ENCODE measurements at places on chromosomes 3 and 15. TPM values are rescaled to one million over a fixed set of nuclear protein-coding genes. Genes with fewer than 3 reads are reported as not detected.

GRCh38 chr3:108780235-108780634 lies 23.0 kb upstream of the RETNLB start:
- no peak for DNase-seq
- no peaks in the 10 kb centered on the region for H3K4me1 ChIP-seq
- H3K36me3 ChIP-seq = no peaks in the 10 kb centered on the region
- no peak overlapping the region for H3K4me3 ChIP-seq

GRCh38 chr3:126316031-126316461 lies 41.2 kb downstream of the KLF15 start:
- no peaks in the 10 kb centered on the region for H3K4me1 ChIP-seq
- no peak for DNase-seq
- H3K36me3 ChIP-seq = no peaks in the 10 kb centered on the region
- H3K4me3 ChIP-seq = no peak overlapping the region

DNA sequence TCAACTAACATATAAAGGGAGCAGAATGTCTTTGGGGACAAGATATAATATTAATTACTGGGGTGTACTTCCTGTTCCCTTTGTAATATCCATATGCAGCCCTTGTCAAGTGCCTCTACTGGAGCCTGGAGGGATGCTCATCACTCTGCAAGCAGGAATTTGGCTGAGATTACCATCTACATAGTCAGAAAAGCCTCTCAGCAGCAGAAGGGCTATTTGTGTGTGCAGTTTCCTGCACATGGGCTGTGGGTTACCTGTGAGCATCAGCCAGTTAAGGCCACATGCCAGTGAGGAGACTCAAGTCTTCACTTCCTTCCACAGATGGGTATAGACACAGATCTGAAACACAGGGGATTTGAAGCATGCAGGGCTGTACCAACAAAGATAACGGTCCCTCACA lies 278.1 kb upstream of the PLSCR5 start:
- no peaks in the 10 kb centered on the region for H3K36me3 ChIP-seq
- no peaks in the 10 kb centered on the region for H3K27me3 ChIP-seq
- H3K4me1 ChIP-seq = no peaks in the 10 kb centered on the region

- no peaks in the 10 kb centered on the region for H3K27me3 ChIP-seq
- no peak for DNase-seq
- H3K4me3 ChIP-seq = no peak overlapping the region
- no peaks in the 10 kb centered on the region for H3K36me3 ChIP-seq
Measured at GRCh38 chr3:105177576-105177975, 189.1 kb upstream of the ALCAM start.

DNA sequence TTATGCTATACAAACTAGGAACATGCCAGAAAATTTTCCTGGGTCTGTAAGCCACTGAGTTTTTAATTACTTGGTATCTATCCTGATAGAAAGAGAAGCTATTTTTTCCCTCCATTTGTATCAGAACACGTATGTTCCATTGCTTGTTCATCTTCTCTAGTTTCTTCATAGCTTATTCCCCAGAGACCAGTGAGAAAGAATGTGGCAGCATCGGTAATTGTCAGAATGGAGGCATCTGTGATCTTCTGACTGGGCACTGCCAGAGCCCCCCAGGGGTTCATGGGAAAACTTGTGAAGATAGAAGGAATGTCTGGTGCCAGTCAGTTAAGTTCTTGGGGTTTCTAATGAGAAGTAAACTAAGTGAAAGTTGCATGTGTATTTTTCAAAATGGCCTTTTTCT lies 720.2 kb upstream of the GOLIM4 start:
- no peaks in the 10 kb centered on the region for H3K4me1 ChIP-seq
- H3K36me3 ChIP-seq = no peaks in the 10 kb centered on the region
- H3K27me3 ChIP-seq = no peaks in the 10 kb centered on the region
- H3K4me3 ChIP-seq = no peak overlapping the region
- no peak overlapping the region for H3K27ac ChIP-seq

DNA sequence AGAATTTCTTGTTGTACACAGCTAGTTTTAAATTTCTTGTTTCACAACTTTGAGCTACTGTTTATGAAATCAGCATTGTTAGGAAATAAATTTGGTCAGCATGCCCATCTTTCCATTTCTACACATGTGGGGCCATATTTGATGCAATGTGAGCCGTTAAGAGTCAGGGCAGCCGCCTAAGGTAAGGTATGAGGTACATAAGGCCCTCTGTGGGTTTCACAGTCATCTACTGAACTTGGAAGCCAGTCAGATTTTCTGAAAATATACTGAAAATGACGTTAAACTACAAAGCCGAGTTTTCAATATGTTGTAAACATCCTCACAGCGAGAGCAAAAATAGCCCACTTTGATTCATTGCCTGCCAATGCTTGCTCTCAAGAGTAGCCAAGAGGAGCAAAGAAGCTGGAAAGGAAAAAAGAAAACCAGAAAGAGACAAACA lies 94.7 kb upstream of the PDZRN3 start:
- DNase-seq = no peak
- no peaks in the 10 kb centered on the region for H3K36me3 ChIP-seq
- H3K27ac ChIP-seq = no peak overlapping the region
- no peaks in the 10 kb centered on the region for H3K4me1 ChIP-seq
- no peaks in the 10 kb centered on the region for H3K27me3 ChIP-seq
- no peak overlapping the region for H3K4me3 ChIP-seq

- peaks cover 21% of the 10 kb centered on the region for H3K36me3 ChIP-seq
- peak overlapping the region; percentile 41 for H3K4me3 ChIP-seq
- no peaks in the 10 kb centered on the region for H3K27me3 ChIP-seq
- peak overlapping the region; percentile 96 for H3K27ac ChIP-seq
- DNase-seq = peak; percentile 77
Measured at GRCh38 chr15:40340038-40340739, 550 bp downstream of the CCDC9B start.

GRCh38 chr15:55231455-55231854 lies 34.7 kb upstream of the RSL24D1 start:
- no peak for DNase-seq
- peaks cover 5% of the 10 kb centered on the region for H3K36me3 ChIP-seq
- H3K4me3 ChIP-seq = no peak overlapping the region
- H3K27ac ChIP-seq = no peak overlapping the region
- no peaks in the 10 kb centered on the region for H3K27me3 ChIP-seq

DNA sequence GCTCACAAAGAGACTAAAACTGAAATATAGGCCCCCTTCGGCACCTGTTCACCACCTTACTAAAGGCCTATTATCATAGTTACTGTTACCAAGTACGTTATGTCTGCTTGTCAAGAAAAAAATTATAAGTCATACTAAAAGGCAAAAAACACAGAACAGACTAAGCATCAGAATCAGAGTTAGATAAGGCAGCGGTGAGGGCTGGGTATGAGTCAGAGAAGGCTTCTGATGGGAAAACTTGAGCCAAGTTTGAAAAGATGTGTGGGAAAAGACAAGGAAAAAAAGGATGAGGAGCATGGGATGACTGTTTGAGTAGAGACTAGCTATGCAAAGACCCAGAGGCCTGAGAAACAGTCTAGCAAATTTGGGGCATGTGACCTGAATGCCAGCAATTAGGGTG lies 387.2 kb upstream of the SGO1 start:
- no peaks in the 10 kb centered on the region for H3K27me3 ChIP-seq
- no peak for DNase-seq
- H3K36me3 ChIP-seq = no peaks in the 10 kb centered on the region
- no peak overlapping the region for H3K27ac ChIP-seq
- H3K4me1 ChIP-seq = no peaks in the 10 kb centered on the region

DNA sequence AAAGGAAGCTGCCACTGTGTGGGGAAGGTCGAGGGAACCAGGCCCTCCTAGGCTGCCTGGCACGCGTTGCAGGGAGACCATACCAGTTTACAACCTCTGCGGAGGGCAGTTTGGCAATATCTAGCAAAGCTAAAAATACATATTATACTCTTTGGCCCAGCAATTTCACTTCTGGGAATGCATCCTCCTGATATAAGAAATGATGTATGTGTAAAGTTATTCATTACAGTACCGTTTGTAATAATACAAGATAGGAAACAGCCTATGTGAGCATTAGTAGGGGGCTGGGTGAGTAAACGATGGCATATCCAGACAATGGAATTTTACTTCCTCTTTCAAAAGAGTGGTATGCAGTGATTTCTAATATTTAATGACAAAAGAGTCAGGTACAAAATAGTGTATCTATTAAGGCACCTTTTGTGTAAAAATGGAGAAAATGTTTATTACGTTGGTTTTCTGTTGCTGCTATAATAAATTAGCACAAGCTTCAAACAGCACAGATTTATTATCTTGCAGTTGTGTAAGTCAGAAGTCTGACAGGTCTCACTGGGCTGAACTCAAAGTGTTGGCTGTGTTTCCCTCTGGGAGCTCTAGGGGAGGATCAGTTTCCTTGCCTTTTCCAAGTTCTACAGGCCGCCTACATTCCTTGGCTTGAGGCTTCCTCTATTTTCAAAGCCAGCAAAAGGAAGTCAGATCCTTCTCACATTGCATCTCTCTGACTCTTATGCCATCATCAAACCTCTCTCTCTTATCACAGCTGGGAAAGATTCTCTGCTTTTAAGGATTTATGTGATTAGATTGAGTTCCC lies 9.0 kb downstream of the APOD start:
- no peaks in the 10 kb centered on the region for H3K27me3 ChIP-seq
- no peak for DNase-seq
- no peaks in the 10 kb centered on the region for H3K4me1 ChIP-seq
- H3K4me3 ChIP-seq = no peak overlapping the region

- no peak for DNase-seq
- H3K27me3 ChIP-seq = no peaks in the 10 kb centered on the region
- H3K36me3 ChIP-seq = no peaks in the 10 kb centered on the region
- no peak overlapping the region for H3K4me3 ChIP-seq
- no peak overlapping the region for H3K27ac ChIP-seq
Measured at GRCh38 chr3:136617198-136617597, 135.0 kb downstream of the STAG1 start.

- no peaks in the 10 kb centered on the region for H3K27me3 ChIP-seq
- no peak for DNase-seq
- no peak overlapping the region for H3K4me3 ChIP-seq
- H3K36me3 ChIP-seq = no peaks in the 10 kb centered on the region
Measured at GRCh38 chr3:133475245-133476010, 75.6 kb downstream of the BFSP2 start.

DNA sequence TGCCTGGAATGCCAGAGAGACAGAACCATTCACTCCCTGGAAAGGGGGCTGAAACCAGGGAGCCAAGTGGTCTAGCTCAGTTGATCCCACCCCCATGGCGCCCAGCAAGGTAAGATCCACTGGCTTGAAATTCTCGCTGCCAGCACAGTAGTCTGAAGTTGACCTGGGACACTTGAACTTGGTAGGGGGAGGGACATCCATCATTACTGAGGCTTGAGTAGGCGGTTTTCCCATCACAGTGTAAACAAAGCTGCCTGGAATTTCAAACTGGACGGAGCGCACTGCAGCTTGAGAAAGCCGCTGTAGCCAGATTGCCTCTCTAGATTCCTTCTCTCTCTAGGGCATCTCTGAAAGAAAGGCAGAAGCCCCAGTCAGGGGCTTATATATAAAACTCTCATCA lies 310.7 kb upstream of the DPPA4 start:
- no peaks in the 10 kb centered on the region for H3K27me3 ChIP-seq
- no peaks in the 10 kb centered on the region for H3K36me3 ChIP-seq
- no peak overlapping the region for H3K27ac ChIP-seq
- no peaks in the 10 kb centered on the region for H3K4me1 ChIP-seq
- no peak for DNase-seq

GRCh38 chr3:12470680-12471079 lies 13.6 kb upstream of the TSEN2 start:
- no peaks in the 10 kb centered on the region for H3K4me1 ChIP-seq
- no peak overlapping the region for H3K4me3 ChIP-seq
- H3K27ac ChIP-seq = no peak overlapping the region
- H3K36me3 ChIP-seq = no peaks in the 10 kb centered on the region
- no peak for DNase-seq

DNA sequence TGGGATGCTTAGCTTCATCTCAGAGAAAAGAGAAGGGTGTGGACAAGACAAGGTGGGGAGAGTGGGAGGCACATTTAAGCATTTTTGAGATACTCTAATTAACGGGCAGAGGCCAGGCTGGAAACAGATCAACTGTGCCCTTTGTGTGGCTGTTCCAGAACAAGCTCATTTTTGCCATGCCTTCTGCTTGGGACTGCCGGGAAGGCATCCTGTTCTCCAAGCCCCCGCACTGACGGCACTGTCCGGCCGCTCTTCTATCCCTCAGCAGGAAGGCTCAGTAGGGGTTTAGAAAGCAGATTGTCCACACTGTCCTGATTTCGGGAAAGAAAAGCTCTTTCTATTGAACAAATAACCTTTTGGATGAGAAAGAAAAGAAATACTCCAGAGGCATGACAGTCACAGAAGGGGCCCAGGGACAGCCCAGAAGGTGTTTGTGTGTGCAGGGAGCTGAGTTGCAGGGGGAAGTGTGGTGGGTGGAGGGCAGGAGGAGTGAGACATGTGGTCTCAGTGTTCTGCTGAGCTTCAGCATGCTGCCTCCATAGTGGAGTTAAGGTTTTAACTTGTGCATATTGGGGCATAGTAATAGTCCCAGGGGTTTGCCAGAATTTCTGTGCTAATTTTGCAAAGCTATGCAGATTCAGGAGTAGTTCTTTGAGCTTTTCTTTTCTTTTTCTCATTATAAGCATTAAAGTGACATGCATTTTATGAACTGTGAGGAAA lies 27.3 kb downstream of the SV2B start:
- H3K4me3 ChIP-seq = no peak overlapping the region
- no peak overlapping the region for H3K27ac ChIP-seq
- no peaks in the 10 kb centered on the region for H3K36me3 ChIP-seq
- no peak for DNase-seq

DNA sequence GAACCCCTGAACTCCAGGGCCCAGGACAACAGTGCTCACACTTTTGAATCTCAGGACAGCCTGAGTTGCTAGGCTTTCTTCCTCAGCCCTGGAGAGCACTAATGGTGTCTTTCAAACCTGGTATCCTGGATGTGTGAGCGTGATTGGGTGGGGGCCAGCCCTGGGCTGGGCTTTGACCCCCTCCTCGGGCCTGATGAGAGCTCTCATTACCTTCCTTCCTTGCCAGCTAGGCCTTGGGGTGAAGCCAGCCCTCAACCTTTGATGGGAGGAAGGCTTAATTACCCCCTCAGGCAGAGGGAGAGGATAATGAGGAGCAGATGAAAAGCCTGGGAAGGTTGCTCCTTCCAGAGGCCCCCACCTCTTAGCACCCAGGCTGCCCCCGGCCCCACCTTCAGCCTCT lies 31.1 kb upstream of the INSYN1 start:
- H3K4me1 ChIP-seq = peaks cover 29% of the 10 kb centered on the region
- H3K4me3 ChIP-seq = no peak overlapping the region
- H3K27me3 ChIP-seq = no peaks in the 10 kb centered on the region
- no peaks in the 10 kb centered on the region for H3K36me3 ChIP-seq
- no peak overlapping the region for H3K27ac ChIP-seq

- no peaks in the 10 kb centered on the region for H3K36me3 ChIP-seq
- H3K4me1 ChIP-seq = no peaks in the 10 kb centered on the region
- no peak overlapping the region for H3K27ac ChIP-seq
Measured at GRCh38 chr3:142003291-142003690, 126.8 kb downstream of the ATP1B3 start.

MFN1 gene
- total RNA-seq = 68.0 TPM

SPATA12 gene
- total RNA-seq = not detected

ALDH1L1 gene
- total RNA-seq = 24.0 TPM

TRIM42 gene
- not detected for total RNA-seq

GRAMD2A gene
- not detected for total RNA-seq

ACAN gene
- not detected for total RNA-seq

BCHE gene
- total RNA-seq = 31.8 TPM

TMCO5A gene
- not detected for total RNA-seq

TM6SF1 gene
- total RNA-seq = 30.2 TPM

Measured in right atrium auricular region (tissue), 2 donors.